ENCODE measurements at places on chromosomes 5 and 9. TPM values are rescaled to one million over a fixed set of nuclear protein-coding genes. Genes with fewer than 3 reads are reported as not detected.
A peak's percentile ranks its signal among the peaks of the same experiment; 100 is the strongest.

DNA sequence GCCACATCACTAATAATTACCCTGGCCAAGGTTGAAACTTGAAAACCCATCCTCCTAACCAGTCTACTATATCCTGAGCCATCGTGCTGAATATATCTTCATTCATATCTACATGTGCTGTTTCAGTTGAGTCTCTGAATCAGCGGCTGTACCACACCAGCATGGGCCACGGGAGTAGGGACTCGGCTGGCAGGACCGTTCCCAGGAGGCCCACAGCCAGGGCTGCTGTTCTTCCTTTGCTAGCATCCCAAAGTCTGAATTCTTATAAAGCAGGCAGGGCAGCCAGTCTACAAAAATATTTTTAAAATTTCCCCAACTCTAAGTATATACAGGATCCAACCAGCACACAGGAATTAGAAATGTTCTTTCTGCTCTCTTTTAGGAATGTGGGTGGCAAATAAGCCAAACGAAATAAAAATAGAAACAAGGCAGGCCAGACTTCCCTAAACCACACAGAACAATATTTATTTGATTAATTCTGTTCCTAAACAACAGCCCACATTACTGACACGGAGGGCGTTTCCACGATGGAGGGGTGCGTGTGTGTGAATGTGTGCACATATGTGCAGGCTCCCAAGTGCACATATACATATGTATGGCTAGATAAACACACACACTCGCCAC lies 42.8 kb upstream of the EQTN start:
- peak; percentile 6 for DNase-seq

ORM2 gene
- total RNA-seq, result not detected

SLC34A3 gene
- total RNA-seq, result 0.62 TPM

DNA sequence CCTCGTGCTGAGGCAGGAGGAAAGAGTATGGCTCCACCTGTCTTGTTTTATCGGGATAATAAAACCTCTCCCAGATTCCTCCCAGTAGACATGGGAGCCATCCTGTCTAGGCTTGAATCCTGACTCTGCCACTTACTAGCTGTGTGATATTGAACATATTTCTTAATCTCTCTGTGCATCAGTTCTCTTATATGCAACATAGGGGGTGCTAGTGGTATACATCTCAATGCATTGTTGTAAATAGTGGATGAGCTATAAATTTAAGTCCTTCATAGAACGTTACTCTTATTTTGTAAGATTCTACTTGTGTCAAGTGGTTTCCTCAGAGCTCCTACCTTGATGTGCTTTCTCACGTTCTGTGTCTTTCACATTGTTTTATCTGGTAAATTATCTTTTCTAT lies 417.7 kb upstream of the POU5F2 start:
- DNase-seq, result no peak

GRCh38 chr5:133314086-133314485 lies 262.3 kb downstream of the HSPA4 start:
- no peak for DNase-seq

FAM153A gene
- total RNA-seq, result 0.19 TPM

RLN2 gene
- not detected for total RNA-seq

- no peak for DNase-seq
Observed at GRCh38 chr9:106104887-106105286, 410.5 kb downstream of the TMEM38B start.
